ENCODE measurements at places on chromosomes 13 and 19.

DNA sequence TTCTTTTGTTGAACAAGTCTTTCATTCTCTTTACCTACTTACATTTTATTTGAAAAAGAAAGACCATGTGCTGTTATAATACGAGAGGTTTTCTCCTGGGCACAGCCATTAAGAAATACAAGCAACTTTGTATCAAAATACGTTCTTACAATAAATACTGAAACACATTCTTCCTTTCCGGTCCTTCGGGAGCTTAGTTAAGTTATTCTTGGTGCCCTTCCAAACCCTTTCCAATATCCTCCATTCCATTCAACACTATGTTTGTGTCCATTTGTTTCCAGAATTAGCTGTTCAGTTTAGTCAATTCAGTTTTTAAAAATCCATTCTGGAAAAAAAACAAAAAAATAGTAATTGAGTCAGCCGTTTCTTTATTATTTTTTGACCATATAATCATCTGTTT lies 746.8 kb upstream of the SLC10A2 start:
- no peak for DNase-seq

DNA sequence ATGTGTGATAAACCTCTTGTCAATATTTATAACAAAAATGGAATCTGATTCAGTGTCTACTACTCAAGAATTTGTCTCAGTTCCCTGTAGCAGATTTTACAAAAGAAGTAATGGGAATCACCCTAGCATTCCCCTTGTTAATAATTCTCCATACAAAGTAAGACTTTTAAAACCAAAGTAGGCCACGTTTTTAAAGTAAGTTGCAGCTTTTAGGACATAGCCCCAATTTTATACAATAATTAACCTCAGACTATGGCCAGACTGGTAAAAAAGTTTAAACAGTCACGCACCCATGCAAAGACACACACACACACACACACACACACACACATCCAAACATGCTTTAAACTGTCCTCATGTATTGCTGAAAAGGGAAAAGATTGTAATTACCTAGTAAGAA lies 589.9 kb downstream of the PCDH9 start:
- DNase-seq = no peak

DNA sequence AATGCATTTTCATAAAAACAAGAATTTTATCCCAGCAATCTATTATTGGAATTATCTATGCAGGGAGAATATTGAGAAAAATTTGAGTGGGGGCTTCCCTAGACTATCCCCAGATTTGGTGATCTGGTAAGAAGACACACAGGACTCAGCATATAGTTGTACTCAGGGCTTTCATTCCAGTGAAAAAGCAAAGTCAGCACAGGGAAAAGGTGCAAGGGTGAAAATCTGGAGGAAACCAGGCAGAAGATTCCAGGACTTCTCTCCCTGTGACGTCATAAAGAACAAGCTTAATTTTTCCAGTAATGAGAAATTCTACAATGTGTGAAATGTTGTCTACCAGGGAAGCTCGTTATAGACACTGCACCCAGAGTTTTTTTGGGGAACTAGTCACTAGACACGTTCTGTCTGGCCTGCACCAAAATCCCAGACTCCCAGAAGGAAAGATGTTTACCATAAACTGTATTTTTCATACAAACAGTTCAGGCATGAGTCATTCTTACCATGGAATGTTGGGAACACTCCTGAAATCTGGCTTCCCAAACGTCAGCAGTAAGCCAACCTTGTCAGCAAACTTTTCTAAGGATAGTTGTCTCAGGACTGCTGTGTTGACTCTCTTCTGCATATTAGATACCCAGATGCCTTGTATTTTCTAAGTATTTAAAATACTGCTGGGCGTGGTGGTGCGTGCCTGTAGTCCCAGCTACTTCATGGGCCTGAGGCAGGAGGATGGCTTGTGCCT lies 107.4 kb downstream of the DNAJC3 start:
- DNase-seq = no peak

DNA sequence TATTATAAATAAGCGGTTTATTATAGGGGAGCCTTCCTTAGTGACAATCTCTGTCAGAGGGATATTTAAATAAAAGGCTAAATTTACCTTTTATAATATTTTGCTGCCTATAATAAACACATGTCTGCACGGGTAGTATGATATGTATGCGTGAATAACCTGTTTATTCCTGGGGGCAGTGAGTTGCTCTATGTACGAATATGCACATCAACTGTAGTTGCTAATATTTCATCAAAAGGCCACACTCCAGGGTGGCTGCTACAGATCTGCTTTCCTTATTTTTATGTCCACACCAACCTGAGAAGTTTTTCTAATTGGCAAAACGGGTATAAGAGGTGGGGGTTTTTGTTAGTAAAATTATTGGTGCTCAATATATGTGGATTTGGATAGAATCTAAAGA lies 192.0 kb downstream of the LHFPL6 start:
- DNase-seq = no peak

- no peak for DNase-seq
Measured at GRCh38 chr13:41666644-41667043, 209.3 kb downstream of the RGCC start.

- DNase-seq = no peak
Measured at GRCh38 chr19:50489461-50490011, 12.9 kb upstream of the GARIN5A start.

DNA sequence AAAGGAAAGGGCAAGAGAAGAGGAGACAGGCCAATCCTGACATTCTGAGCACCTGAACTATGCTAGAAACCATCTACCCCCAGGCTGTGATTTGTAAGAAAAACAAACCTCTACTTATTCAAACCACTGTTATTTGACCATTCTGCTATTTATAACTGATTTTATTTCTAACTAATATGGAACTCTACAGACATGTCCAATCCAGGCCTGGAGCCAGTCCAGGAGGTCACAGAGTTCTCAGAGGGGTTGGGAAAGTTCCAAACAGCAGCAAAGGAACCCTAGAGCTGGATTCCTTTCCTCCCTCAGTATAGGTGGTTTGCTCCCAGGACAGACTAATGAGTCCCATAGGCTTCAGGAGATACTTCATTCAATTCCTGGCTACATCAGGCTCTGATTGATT lies 24.2 kb downstream of the SIAH3 start:
- DNase-seq = no peak

- no peak for DNase-seq
Measured at GRCh38 chr19:34179066-34179465, 6.8 kb downstream of the LSM14A start.

GRCh38 chr13:93744033-93744432 lies 517.4 kb downstream of the GPC6 start:
- DNase-seq = no peak

GRCh38 chr13:31166591-31166990 lies 4.9 kb upstream of the HSPH1 start:
- DNase-seq = no peak

DNA sequence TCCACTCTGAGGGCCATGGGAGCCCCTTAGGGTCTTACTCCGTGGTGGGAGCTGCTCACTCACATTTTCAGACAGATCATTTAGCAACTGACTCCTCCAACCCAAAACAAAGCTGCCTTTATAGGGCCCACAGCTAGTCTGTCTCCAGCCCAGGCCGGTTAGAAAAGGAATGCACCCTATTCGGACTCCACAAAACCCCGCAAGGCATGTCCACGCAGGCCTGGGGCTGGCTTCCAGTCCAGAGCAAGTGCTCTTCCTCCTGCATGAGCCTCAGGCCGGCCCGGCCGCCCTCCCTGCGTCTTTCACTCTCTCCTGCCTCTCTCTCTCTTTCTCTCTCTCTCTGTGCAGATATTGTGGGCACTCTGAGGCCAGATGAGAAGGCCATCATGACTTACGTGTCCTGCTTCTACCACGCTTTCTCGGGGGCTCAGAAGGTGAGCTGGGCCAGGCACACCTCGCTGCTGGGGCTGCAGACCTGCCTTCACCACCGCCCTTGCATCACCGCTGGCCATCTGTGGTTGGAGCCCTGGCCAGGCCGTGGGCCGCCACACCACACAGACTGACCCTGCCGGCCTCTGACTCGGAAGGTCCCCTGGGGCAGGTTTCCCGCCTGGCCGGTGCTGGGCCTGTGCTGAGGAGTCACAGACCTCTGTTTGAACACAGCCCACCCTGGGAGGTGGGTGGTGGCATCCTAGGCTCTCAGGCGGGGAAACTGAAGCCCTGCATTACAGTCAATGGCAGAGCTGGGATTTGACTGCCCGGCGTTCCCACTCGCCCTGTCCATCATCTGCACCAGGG lies 33.1 kb downstream of the CAPN12 start:
- DNase-seq = no peak

GRCh38 chr13:28628241-28628640 lies 30.7 kb upstream of the POMP start:
- DNase-seq = no peak

DNA sequence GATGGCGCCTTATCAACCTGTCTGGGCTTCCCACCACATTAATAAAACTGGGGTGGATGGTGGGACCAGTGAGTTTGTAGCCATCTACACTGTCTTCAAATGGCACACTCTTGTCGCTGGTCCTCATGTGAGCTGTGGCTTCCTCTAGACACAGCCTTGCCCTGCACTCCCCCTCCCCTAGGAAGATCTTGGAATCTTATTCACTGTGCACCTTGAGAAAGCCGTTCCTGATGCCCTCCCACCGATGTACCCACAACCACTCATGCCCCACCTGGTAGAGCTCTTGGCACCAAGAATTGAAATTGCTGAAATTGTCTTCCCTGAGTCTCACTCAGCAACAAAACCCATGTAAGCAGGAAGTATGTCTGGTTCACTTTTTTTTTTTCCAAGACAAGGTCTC lies 146.0 kb downstream of the PTPRS start:
- no peak for DNase-seq

- no peak for DNase-seq
Measured at GRCh38 chr13:35882722-35883497, 248.3 kb downstream of the DCLK1 start.
